ENCODE measurements at places on chromosomes 16 and 17.
A peak's percentile ranks its signal among the peaks of the same experiment; 100 is the strongest.

DNA sequence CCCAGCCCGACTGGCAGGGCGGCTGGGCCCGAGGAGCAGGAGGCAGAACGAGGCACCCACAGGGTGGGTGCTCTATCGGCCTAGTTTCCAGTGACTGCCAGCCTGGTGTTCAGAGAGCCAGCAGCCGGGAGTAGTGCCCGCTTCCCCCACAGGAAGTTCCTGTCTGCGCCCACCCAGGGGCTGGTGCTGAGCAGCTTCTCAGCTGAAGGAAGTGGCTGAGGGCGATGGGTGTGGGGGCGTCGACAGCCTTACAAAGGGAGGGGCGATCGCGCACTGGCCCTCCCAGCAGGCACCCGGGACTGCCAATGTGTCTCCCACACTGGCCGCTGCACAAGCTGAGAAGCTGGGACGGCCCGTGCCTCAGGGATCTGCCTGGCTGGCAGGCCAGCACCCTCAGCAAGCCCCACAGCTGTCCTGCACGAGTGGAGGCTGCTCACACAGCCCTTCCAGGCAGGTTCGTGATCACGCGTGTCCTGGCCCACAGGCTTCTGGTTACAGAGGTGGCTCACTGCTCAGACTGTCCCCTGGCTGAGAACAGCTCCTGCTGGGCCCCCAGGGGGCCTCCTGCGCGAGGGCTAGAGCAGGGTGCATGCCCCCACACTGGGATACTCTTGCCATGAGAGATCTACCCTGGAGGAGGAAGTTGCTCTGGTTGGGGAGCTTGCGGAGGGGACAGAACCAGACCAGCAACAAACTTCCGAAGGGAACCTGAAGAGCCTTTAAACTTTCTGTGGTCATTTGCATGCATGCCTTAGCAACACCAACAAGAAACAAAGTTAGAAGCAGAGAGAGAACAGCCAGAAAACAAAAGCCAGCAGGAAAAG lies 2.5 kb downstream of the RNF166 start:
- no peak for DNase-seq

DNA sequence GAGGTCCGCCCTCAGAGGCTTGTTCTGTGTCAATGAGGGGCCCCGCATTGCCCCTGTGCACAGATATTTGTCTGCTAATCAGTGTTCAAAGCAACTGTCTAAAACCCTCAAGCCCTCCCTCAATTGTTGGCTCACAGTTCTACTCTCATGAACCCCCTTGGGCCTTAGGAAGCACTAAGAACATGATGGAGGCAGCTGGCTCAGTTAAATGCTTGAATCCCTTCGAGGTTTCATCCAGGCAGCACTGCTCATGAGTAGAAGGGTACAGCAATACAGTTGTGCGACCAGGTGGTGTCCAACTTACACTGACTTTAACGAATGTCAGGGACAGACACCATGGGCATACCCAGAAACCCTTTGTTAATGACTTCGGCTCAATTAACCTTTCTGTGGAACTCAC lies 89.2 kb upstream of the WSCD1 start:
- no peak for DNase-seq

- no peak for DNase-seq
These were observed 1.4 kb downstream of the UBE2I start for GRCh38 chr16:1310832-1311200.

DNA sequence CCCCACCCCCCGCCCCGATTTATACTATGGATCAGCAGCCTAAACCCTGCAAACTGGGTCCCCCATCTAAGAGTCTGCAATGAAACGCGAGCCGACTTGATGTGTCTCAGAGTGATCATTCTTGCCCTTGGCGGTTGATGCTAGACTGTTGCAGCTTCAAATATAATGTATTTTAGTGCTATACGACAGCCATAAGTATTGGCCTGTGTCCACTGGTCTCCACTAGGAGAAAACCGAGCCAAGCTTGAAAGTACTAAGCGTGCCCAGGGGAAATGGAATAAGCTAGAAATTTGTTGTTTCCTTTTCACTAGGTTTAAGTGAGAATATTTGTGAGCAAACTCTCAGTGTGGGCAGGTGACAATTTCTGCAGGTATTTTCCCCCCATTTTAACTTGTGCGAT lies 711.2 kb downstream of the MAF start:
- DNase-seq, result no peak

DNA sequence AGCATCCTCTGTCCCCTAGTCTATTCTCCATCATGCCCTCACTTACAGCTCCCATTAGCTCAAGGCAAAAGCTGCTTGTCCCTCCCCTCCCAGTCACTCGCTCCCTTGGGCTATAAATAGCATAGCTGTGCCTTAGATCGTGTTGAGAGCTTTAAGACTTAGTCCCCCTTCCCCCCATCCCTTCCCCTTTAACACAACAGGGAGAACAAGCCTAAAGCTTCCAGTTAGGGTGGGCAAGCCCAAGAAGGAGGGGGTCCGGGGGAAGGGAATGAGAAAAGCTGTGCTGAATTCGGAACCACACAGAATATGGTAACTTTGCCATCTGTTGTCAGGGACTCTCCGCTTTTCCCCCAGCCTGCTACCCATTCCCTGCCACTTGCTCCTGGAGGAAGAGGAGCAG lies 4.9 kb upstream of the HIGD1B start:
- DNase-seq, result peak; percentile 46

DNA sequence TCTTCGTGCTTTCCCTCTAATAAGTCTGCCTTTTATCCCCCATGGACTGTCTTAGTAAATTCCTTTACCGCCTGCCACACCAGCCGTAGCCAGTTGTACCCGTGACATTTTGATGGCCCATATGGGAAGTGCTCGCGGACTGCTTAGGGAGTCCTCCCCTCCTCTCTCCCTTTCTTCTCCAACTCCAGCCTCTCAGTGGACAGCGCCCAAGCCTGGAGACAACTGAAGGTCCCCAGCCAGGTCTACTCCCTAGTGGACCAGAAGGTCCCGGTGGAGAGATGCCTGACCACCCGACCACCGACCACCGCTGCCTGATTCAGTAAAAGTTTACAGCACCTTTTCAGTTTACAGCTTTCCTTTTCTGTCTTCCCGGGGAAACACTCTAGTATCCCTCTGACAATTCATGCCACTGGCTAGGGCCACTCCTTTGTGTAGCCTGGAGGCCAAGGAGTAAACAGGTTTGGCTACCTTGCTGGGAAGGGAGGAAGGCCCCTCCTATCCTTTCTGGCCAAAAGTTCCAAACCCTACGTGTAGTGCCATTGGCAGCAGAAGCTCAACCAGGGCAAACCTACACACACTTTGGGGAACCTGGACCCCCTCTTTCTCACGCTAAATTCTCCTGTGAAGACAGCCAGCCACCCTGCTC lies 18.0 kb downstream of the CTRB2 start:
- DNase-seq, result no peak

DNA sequence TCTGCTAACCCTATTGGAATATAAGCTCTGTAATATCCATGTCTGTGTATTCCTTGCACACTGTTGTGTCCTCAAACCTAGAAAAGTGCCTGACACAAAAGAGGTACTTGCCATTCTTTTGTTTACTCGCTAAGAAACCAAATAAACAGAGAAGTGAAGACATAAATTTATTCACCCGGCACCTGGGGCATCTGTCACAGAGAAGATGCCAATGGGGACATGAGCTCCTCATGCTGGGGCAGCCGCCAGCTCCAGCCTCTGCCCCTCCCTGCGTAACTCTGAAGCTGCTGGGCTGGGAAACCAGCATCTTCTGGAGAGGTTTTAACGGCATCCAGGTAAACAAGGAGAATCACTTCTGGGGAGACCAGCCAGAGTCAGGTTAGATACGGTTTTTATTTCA lies 15.1 kb upstream of the CDRT4 start:
- no peak for DNase-seq

DNA sequence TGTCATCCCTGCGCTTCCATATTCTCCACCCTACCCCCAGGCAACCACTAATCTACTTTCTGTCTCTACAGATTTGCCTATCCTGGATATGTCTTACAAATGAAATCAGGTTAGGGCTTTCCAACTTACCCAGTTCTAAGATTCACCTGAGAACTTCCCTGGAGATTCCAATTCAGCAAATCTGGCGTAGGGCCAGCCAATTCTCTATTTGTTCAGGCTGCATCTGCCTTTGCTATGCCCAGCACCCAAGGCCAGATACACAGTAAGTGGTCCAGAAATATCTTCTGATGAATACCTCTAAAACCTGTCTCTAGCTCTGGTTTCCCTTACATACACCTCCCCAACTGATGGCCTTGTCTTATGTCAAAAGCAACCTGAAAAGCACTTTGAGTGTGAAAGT lies 10.4 kb upstream of the CTCF start:
- DNase-seq, result no peak

GRCh38 chr17:31394544-31394943 lies 3.1 kb downstream of the RAB11FIP4 start:
- peak; percentile 82 for DNase-seq

- DNase-seq, result no peak
These were observed 239 bp upstream of the CA7 start for GRCh38 chr16:66844009-66844341.

- DNase-seq, result no peak
These were observed 37.1 kb upstream of the CACNG1 start for GRCh38 chr17:67007266-67007665.

- DNase-seq, result peak; percentile 44
These were observed 48.3 kb downstream of the CCT6B start for GRCh38 chr17:34913001-34913400.

DNA sequence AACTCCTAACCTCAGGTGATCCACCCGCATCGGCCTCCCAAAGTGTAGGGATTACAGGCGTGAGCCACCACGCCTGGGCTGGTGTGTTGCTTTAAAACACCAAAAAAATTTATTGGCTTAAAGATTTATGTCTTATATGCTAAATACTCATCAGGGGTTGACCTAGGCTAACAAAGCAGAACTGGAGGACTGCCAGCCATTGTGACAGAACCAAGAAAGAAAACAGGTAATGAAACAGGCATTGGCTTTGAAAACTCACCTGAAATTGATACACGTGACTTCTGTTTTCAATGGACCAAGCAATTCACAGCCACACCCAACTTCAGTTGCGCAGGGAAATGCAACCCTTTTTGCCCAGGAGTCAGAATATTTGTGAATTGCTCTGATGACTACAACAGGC lies 4.9 kb upstream of the PHAF1 start:
- DNase-seq, result no peak

- DNase-seq, result no peak
These were observed 56.2 kb upstream of the TEKT3 start for GRCh38 chr17:15397620-15398019.

- DNase-seq, result no peak
These were observed 17.2 kb upstream of the CACNG1 start for GRCh38 chr17:67027031-67027628.

DNA sequence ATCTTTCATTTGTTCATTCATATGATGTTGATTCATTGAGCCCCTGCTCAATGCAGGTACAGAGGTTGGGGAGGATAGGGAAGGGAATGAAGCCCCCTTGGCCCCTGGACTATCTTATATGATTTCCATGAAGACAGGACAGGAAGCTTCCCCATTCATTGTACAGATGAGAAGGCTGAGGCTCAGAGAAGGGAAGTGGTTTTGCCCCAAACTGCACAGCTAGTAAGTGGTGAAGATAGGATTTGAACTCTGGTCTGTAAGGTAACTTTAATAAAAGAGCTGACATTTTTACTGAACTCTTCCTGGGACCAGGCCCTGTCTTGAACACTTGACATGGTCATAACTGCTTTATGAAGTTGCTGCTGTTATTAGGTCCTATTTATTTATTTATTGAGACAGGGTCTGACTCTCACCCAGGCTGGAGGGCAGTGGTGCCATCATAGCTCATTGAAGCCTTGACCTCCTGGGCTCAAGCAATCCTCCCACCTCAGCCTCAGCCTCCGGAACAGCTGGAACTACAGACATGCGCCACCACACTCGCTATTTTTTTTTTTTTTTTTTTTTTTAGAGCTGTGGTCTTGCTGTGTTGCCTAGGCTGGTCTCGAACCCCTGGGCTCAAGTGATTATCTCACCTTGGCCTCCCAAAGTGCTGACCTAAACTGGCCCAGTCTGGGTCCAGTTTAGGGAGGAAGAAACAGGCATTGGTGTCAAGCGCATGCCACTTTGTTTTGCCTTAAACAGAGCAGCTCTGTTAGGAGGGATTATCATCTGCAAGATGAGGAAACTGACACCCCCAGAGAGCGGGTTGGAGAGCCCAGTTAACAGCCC lies 5.0 kb downstream of the CTF1 start:
- DNase-seq, result no peak

DNA sequence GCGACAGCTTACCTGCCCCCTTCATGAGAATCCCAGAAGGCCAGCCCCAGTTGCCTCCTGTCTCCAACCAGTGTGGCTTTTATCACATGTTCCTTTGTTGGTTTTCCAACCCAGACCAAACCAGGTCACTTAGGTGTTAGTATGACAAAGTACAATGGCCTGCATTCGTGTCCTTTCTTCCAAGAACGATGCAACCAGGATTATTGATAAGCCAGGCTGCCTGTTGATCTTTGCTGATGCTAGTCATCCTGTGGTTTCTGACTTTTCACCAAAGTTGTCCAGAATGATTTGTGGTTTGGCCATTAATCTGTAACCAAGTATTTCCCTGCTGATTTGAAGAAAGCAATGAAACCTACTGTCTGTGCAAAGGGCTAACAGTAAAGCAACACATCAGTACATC lies 191.4 kb downstream of the CYLD start:
- no peak for DNase-seq

- no peak for DNase-seq
These were observed 49.3 kb upstream of the BCO1 start for GRCh38 chr16:81189100-81189664.

Data from iPS-NIHi11 (cell line).